ENCODE measurements at places on chromosomes 1 and 21.

DNA sequence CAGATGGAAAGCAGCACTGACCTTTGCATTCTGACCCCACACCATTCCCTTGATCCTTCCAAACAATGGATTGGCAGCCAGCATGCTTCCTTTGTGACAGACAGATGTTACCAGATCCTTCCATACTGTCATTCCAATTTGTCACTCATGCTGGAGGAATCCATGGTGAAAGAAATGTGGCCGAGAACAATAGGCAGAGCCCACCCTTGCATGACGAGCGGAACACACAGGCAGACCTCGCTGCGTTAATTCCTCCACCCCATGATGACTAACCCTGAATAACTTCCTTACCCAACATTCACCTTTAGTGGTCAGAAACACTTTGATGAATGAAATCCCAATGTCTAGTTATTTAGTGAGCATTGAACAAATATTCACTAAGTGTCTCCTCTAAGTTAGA is 45.1 kb downstream of the PDPN start:
- no peak for DNase-seq

DNA sequence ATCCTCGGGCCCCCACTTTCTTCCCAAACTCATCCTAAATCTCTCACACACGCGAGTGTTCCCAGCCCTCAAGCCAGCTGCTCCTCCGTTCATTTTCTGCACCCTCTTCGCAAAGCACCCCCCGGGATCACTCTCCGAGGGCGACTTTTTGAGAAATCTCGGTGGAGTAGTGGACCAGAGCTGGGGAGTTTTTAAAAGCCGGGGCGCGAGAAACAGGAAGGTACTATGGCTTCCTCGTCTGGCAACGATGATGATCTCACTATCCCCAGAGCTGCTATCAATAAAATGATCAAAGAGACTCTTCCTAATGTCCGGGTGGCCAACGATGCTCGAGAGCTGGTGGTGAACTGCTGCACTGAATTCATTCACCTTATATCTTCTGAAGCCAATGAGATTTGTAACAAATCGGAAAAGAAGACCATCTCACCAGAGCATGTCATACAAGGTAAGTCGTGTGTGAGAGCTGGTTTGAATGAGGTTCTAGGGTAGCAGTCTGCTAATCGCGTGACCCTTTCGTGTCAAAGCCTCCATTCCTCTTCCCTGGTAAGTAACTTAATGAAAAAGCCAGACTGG is 800 bp downstream of the DR1 start:
- DNase-seq: no peak

GRCh38 chr1:93979040-93979717 is 69.9 kb upstream of the GCLM start:
- DNase-seq: no peak

DNA sequence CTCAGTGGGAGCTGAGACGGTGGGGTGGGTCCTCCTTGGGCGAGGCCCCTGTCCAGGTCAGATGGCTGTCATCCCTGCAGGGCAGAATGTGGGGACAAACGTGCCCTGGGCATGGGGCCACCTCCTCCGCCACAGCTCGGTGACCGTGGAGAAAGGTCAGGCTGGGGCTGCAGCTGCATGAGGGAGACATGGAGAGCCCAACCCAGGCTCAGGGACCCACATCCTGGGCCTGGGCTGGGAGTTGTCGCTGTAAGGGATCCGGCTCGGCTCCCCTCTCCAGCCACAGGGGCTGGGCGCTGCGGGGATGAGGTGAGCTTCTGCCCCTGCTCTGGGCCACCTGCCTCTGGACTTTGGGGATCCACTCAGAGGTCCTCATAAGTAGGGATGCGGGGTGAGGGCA is 518 bp upstream of the PLCH2 start:
- DNase-seq: no peak

DNA sequence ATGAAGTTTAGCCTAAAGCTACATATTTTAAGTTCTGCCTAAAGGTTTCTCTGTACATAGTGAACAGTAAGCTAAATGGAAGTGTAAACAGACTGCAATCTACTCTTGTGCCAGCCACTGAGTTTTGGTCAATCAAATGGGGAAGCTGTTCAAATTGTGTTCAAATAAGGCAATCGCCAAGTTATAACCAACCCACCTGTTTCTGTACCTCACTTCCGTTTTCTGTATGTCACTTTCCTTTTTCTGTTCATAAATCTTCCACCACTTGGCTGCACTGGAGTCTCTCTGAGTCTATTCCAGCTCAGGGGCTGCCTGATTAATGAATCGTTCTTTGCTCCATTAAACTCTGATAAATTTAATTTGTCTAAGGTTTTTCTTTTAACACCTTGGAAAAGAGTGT is 10.8 kb upstream of the THEM4 start:
- DNase-seq: no peak

GRCh38 chr1:23561076-23561812 is 1.9 kb upstream of the ID3 start:
- no peak for DNase-seq

GRCh38 chr21:45326169-45326851 is 38.6 kb upstream of the POFUT2 start:
- no peak for DNase-seq

DNA sequence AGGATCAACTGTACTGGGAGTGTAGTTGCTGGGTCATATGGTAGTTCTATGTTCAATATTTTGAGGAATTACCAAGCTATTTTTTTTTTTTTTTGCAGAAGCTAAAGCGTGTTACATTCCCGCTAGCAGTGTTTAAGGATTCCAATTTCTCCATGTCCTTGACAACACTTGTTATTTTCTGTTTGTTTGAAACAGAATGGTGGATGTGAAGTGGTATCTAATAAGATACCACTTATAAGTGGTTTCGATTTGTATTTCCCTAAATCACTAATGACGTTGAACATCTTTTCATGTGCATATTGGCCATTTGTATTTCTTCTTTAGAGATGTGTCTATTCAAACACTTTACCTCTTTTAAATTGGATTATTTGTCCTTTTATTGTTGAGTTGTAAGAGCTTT is 112.2 kb downstream of the DISP1 start:
- DNase-seq: peak; percentile 68

- no peak for DNase-seq
Observed at GRCh38 chr1:107535091-107535490, 394.3 kb downstream of the NTNG1 start.

GRCh38 chr1:226950871-226951270 is 10.8 kb downstream of the COQ8A start:
- DNase-seq: no peak

DNA sequence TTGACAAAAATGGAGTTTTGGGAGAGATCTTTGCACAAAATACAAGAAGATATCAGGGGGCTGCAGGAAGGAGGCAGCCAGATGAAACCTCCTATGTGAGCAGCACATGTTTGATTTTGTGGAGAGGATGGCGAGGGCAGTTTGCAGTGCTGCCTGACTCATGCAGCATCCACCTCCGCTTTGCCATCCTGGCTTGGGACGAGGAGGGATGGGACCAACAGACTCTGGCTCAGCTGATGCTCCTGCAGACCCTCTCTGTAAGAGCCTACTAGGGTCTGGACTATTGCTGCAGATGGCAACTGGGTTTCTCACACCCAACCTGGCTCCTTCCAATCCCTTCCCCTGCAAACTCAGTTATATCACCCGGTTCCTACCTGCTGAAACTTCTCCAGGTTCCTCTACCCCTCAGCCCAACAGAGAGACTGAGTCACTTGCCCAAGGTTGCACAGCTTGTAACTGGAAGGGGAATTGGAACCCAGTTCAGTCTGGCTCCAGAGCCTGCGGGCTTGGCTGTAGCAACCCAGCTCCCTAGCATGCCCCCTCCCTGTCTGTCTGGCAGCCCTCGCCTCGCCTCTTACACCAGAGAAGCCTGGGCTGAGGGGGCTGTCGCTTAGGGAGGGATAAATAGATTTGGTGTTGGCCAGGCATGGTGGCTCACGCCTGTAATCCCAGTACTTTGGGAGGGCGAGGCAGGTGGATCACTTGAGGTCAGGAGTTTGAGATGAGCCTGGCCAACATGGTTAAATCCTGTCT is 205.8 kb downstream of the PTPRU start:
- no peak for DNase-seq

GRCh38 chr1:7535934-7536878 is 234.9 kb upstream of the VAMP3 start:
- no peak for DNase-seq

DNA sequence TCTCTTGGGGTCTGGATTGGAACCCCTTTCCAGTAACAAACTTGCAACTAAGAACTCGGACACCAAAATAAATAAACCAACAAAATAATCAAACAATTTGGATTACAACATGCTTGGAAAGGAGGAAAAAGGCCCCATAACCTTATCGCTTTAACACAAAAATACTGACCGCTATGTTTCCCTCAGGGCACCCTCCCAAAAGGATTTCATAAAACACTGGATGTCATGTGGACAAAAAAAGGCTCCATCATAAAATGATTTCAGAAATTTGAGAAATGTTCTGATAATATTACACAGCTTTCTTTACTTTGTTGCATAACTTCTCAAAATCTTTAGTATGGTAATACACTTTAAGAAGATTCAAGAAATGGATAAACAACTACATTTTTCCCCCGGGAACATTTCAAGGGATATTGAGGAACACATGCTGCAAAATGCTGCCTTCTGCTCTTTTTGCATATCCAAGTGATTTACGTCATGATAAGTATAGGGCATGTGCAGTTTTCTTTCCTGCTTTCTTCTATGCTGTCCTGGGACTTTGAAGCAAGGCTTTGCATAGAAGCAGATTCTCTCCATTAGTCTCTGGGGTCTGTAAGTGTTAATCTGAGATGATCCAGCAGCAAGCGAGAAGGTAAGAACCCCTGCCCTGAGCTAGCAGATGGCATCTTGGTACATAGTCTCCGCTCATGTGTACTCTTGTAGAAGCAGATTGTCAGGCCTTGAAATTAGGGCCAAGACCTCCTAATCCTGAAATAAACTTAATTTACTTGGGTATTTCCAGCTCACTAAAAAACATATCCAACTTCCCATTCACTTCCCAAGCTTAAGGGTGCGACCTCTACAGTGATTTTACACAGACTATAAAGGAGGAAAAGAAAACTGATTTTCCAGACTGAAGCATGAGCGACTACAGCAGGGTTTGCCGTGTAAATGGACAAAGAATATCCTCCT is 85.5 kb upstream of the KIAA0040 start:
- no peak for DNase-seq

DNA sequence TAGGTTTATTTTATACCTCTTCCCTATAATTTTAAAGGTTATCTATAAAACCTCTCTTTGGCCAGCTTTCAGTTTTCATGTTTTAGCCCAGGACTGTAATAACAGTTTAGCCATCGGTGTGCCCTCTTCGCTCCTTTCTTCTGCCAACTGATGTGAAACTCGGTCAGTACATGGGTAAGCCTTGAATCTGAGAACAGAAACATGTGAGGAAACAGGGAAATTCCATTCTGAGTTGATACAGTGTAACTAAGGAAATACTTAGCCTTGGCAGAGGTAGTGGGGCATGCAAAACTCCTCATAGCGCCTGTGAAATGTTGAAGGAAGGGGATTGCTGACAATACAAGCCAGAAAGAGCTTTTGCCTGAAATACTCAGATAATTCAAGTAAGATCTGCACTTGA is 465.2 kb downstream of the NCAM2 start:
- no peak for DNase-seq

DNA sequence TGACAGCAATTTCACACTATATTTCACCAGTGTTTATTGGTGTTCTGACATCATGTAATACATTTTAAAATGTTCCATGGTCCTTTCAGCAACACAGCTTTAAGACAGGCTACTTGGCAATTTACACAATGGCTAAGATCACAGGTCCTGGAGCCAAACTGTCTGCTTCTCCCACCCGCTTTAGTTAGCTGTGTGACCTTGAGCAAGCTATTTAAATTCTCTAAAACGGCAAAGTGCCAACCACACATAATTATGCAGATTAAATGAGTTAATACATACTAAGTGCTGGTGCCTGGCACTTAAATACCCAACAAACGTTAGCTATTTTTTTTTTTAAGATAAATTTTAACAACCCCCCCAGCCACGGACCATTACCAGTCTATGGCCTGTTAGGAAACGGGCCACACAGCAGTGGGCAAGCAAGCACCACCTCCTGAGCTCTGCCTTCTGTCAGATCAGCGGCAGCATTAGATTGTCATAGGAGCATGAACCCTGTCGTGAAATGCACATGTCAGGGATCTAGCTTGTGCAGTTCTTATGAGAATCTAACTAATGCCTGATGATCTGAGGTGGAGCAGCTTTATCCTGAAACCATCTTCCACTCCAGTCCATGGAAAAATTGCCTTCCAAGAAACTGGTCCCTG is 26.9 kb downstream of the SOD1 start:
- no peak for DNase-seq

GRCh38 chr1:50622259-50622658 is 199.0 kb upstream of the DMRTA2 start:
- no peak for DNase-seq

GRCh38 chr21:18369115-18369514 is 34.5 kb downstream of the TMPRSS15 start:
- DNase-seq: no peak

- DNase-seq: no peak
Observed at GRCh38 chr1:195075973-195076372, 1532.3 kb downstream of the KCNT2 start.

DNA sequence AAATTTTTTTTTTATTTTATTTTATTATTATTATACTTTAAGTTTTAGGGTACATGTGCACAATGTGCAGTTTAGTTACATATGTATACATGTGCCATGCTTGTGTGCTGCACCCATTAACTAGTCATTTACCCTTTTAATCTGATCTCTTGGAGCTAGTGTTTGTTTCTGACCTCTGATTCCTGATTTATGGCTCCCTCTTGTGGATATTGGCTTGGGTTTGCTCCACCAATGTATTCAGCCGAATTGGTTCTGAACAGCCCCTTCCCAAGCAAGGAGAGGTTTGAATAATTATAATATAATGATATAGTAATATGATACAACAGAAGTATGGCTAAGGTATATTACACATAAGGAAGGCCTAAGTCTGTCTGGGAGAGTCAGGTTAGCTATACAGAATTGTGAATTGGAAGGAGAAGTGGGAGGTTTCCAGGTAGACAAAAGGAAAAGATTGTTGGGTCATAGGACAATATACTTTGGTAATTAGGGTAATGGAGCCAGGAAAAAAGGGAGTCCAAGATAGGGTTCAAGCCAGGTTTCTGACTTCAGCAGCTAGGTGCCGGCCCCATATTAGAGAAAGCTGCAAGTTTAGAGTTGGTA is 53.1 kb upstream of the HMCN1 start:
- DNase-seq: peak; percentile 23

GRCh38 chr1:154501423-154502065 is 475 bp upstream of the TDRD10 start:
- no peak for DNase-seq

- no peak for DNase-seq
Observed at GRCh38 chr1:116972674-116973030, 28.9 kb upstream of the CD101 start.

Measured in NCI-H1930 (cell line).